Effector CD4-positive, alpha-beta T cell (primary cell): ENCODE measurements at places on chromosomes 7 and 10.

DNA sequence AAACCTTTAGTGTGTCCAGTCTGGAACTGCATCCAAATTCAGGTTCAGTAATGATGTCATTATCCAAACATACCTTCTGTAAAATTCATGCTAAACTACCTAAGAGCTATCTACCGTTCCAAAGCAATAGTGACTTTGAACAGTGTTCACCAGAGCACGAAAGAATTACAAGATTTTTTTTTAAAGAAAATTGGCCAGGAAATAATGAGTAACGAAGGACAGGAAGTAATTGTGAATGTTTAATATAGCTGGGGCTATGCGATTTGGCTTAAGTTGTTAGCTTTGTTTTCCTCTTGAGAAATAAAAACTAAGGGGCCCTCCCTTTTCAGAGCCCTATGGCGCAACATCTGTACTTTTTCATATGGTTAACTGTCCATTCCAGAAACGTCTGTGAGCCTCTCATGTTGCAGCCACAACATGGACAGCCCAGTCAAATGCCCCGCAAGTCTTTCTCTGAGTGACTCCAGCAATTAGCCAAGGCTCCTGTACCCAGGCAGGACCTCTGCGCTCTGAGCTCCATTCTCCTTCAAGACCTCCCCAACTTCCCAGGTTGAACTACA lies 694 bp upstream of the FAS start:
- DNase-seq: no peak

DNA sequence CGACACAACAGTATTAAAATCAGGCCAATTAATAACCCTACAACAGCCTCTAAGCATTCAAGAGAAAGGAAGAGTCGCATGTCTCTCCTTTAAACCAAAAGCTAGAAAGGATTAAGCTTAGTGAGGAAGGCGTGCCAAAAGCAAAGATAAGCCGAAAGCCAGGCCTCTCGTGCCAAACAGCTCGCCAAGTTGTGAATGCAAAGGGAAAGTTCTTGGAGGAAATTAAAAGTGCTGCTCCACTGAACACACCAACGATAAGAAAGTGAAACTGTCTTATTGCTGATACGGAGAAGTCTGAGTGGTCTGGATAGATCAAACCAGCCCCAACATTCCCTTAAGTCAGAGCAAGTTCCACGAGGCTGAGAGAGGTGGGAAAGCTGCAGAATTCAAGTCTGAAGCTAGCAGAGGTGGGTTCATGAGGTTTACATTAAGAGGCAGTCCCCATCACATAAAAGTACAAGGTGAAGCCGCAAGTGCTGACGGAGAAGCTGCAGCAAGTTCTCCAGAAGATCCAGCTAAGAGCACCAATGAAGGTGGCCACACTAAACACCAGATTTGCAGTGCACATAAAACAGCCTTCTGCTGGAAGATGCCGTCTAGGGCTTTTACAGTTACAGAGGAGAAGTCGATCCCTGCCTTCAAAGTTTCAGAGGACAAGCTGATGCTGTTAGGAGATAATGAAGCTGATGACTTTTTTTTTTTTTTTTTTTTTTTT lies 194.8 kb downstream of the MAD1L1 start:
- DNase-seq: peak; percentile 3

DNA sequence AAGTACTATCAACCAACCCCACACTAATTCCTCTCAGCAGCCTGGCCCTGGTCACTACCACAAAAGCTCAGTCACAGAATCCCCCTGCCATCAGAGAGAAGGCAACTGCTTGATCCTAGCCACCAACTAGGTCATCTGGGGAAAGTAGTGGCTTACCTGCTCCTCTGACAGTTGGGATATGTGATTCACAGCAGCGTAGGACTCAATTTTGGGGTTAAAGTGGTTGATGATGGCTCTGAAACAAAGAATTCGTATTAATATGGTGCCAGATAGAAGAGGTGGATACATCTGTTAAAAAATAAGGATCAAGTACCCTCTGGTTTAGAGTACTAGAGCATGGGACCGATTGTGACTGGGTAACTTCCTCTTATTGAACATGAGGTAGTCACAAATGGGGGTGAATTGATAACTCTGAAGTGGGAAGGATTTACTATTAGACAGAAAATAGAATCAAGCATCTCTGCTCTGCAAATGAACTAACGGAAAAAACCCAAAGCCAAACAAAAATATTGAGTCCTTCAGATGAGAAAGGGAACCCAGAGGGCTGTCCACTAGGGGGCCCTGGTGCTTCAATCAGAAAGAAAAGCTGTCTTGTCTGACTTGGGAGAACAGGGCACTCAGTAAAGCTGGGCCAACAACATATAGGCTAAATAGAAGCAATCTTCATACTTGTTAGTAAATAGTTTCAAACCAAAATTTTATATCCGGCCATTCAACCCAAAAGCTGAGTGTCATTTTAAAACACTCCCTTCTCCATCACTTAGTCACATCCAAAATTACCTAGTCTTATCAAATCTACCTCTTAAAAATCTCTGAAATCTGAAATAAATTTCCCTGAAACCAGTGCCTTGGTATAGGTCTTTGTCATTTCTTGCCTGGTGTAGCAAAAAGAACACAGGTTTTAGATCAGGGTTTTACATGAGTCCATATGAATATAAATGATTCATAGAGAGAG lies 45.9 kb upstream of the KCNIP2 start:
- DNase-seq: peak; percentile 49

DNA sequence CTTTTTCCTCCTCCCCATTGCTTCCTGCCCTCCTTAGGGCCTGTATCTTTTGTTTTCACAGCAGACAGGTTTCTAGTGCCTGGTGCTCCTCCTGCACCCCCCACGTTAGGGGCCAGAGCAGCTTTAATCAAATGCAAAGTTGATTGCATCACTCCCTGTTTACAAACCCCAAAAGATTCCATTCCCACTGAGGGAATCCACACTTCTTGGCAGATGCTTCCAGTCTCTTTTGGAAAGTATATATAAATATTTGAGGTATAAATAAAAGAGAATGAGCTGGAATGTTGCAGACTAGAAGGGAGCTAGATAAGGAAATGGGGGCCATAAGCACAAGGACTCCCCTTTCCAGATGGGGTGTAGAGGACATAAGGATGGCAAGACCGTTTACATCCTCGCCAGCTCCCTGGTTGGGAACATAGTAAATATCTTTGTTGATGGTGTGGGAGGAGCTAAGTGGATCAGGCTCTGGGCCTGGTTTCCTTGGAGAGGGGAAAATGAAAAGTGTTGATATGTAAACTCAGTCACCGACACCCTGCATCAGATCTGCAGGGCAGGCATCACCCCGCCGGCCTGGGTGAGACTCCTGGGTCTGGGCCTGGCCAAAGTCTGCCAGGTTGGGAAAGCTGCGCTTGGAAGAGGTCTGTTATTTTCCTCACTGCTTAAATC lies 6.2 kb downstream of the RARRES2 start:
- DNase-seq: no peak

DNA sequence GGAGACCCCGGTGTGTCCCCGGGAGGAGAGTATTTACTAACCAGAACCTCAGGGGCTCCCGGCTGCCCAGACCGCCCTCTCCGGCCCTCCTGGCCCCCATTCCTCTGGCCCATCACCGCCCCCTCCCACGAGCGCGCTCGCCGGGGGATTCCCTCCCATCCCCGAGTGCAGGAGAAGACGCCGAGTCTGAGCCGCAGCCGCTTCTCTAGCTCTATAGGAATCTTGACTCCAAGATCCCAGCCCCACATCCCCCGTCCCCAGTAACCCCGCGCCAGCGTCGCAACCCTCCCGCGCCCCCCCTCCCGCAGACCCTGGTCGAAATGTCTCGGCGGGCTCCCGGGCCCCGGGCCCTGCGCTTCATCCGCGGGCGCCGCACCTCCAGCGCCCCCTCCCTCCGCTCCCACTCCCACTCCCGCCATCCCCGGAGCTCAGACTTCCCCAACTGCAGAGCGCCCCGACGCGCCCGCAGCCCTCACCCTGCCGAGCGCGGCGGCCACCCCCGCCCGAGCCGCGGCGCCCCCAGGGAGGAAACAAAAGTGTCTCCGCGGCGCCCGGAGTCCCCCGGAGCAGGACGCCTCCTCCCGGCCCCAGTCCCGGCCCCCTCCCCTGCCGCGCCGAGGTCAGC lies 541 bp downstream of the ELMO1 start:
- peak; percentile 17 for DNase-seq

DNA sequence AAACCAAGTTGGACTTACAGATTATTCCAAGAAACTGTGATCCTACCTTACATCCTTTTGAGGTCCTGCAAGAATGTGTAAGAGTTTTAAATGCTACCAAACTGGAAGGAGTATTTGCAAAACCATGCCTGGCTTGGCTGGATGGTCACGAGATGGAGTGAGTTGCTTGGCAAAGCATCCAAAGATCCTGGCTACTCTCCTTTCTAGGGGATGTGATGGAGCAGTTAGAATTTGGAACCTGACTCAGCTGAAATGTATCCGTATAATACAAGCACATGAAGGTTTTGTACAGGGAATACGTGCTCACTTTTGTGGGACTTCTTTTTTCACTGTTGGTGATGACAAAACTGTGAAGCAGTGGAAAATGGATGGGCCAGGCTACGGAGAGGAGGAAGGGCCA lies 13.3 kb upstream of the SYPL1 start:
- DNase-seq: no peak

DNA sequence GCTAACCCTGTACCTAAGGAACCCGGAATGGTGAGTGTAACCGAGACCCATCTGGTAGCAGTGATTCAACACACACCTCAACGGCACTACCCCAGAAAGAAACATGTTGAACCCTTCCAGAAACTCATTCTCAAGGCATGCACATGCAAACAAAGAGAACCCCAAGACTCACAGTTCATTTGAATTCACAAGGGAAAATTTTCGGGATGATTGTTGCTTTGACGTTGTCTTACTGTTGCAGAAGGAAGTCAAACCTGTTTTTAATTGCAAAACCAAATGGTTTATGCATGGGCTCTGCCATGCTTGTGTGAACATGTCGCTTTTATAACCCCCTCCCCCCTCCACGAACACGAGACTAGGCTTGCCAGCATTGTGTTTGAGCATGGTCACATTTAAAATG lies 539.7 kb downstream of the GATA3 start:
- no peak for DNase-seq

DNA sequence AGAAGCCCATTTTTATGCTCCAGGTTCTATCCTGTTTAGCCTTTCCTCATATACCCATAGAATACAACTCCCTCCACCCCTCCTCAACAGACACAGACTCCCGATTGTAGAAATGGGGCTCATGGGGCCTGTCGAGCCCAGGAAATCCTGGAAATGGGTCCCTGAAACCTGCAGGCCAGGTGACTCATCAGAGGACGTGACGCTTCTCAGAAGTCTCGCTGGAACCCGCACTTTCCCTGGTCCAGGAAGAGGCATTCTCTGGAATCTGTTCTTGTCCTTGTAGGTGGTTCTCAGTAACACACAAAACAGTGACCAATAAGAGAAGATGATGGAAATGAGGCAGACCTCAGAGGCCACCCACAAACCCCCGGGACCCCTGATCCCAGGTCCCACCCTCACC lies 244.8 kb upstream of the PPP2R2D start:
- no peak for DNase-seq
